Left colon (tissue), 2 donors: ENCODE measurements at places on chromosomes 12 and 14.

- DNase-seq: no peak
Observed at GRCh38 chr12:63155375-63155774, 4.4 kb upstream of the AVPR1A start.

DNA sequence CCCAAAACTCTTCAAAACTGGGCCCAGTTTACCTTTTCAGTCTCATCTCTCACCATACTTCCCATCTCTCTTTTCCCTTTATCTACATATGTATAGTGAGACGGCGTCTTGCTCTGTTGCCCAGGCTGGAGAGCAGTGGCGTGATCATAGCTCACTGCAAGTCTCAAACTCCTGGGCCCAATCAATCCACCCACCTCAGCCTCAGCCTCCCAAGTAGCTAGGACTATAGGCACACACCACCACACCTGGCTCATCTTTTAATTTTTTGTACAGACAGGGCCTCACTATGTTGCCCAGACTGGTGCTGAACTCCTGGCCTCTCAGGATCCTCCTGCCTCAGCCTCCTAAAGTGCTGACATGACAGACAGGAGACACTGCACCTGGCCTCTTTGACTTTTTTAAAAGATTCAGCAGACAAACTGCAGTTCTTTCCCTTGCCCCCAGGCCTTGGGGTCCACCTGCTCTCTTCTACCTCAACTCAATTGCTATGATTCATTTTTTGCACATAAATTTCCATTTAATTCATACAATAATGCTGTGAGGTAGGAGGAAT is 33.6 kb downstream of the TFCP2 start:
- no peak for DNase-seq

- DNase-seq: peak; percentile 90
Observed at GRCh38 chr12:751192-751998, 984 bp upstream of the WNK1 start.

- DNase-seq: peak; percentile 43
Observed at GRCh38 chr12:12266389-12266872, 413 bp downstream of the LRP6 start.

DNA sequence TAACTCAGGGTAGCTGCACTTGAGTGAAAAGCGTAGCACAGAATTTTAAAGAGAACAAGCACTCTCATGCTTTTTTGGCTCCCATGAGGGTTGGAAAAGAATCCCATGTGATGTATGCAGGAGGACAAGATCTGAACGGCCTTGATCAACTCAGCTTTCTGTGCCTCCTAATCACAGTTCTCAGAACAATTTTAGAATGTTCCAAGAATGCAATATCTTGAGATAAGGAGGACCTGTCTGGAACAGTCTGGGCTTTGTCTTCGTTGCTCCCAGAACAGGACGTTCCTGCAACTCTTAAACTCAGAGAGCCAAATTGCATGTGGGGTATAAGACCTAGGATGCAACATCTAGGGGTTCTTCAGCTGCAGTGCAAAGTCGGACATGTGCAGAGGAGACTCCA is 582.7 kb downstream of the RERGL start:
- DNase-seq: no peak

- no peak for DNase-seq
Observed at GRCh38 chr12:104438134-104438533, 18.6 kb upstream of the CHST11 start.

DNA sequence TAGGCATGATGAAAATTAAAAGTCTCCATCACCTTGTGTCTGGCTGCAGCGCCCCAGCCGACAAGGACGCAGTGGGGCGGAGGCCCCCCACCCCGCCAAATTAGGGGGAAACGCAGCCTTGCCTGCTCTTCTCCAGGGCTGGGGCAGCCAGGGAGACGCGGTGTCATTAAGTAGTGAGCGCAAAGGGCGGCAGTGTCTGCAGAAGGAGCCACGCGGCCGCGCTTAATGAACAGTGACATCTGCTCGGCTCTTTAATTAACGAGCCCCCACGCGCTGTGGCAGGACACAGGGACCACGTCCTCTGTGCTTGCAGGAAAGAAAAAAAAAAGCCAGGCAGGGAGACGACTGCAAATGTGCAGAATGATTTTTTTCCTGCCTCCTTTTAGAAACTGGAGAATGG is 93.4 kb upstream of the NCOR2 start:
- no peak for DNase-seq

GRCh38 chr14:47300796-47301195 is 374.6 kb downstream of the MDGA2 start:
- no peak for DNase-seq

DNA sequence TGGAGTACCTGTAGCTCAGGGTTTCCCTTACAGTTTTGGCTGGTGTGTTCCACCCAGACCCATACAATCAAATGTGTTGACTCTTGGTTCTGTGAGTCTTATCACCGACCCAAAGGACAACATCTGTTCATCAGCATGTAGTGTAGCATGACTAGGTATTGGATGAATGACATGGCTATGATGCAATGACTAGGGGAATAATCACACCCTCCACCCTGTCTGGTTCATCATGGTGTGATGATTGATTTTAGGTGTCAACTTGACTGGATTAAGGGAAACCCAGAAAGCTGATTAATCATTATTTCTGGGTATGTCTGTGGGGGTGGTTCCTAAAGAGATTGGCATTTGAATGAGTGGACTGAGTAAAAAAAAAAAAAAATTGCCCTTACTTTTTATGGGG is 311.3 kb downstream of the DPF3 start:
- DNase-seq: no peak

DNA sequence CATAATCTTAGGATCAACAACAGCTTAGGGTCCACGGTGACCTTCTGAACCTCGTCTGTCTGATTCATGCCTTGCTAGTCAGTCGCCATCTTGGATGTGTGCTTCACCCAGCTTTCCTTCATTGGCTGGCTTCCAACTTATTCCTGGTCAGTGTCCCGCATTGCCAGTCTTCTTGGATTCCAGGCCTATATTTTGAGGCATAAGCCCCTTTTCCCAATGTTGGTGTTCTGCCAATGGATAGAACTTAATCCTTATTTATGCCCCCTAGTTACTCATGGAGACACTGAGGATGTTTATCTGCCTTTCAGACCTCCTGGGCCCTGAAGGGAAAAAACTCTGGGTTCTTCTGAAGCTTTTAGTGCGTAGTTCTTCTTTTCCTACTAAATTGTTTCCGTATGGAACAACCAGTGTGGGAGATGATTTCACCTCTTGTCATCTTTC is 5.8 kb downstream of the JDP2 start:
- DNase-seq: no peak

- DNase-seq: no peak
Observed at GRCh38 chr14:34012978-34013720, 62.3 kb upstream of the EGLN3 start.

DNA sequence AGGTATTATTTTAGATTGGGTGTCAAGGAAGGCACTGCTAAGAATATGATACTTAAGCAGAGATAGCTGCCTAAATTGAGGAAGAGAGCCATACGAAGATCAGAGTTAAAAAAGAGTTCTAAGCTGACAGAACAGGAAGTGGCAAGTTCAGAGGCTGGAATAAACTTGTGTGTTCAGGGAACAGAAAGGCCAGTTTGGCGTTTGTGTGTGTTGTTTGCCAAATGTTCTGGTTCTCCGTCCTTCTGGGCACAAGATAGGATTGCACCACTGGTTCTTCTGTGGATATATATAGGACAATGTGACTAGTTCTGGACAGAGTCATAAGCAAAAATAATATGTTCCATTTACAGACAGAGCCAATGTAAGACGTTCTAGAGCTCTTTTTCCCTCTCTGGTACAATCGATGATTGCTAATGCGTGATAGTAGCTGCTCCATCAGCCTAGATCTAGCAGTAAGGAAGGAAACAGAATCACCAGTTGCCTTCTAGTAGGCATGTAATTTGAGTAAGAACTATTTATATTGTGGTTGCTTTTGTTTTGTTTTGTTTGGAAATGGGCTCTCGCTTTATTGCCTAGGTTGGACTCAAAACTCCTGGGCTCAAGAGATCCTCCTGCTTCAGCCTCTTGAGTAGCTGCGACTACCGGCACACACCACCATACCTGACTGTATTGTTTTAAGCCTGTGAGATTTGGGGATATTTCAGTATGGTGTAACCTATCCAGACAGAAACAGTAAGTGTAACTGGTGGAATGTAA is 7.4 kb downstream of the BBS10 start:
- no peak for DNase-seq

GRCh38 chr14:25042362-25043299 is 7.3 kb downstream of the STXBP6 start:
- DNase-seq: peak; percentile 59

GRCh38 chr14:100410056-100410565 is 87.0 kb downstream of the SLC25A47 start:
- DNase-seq: no peak

DNA sequence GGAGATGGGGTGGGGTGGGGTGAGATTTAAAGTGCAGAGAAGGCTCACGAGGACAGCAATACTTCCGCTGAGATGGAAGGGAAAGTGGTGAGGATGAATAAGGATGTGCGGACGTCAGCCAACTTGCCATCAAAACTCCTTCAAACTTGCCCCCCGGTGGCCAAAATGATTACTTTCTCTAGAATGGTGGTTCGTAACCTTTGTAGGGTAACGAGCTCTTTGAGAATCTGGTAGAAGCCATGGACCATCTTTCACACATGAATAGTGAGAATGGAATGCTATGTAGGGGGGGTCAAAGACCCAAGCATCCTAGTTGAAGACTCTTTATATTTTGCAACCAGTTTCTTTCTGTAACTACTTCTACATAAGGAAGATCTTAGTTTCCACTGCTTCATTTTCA is 245.9 kb upstream of the DDHD1 start:
- no peak for DNase-seq

GRCh38 chr12:105352940-105353635 is 22.6 kb downstream of the C12orf75 start:
- no peak for DNase-seq

- no peak for DNase-seq
Observed at GRCh38 chr12:69608114-69608513, 2.6 kb downstream of the LRRC10 start.

DNA sequence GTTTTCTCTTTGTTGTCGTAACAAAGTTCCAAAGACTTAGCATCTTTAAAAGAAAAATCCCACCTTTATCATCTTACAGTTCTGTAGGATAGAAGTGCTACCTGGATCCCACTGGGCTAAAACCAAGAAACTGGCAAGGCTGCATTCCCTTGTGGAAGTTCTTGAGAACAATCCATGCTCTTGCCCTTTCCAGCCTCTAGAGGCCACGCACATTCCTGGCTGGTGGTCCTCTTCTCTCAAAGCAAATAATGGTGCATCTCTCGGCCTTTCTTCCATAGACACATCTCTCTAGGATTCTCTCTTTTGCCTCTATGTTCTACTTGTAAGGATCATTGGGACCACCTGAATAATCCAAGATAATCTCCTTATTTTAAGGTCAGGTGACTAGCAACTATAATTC is 8.2 kb upstream of the PAWR start:
- DNase-seq: no peak

DNA sequence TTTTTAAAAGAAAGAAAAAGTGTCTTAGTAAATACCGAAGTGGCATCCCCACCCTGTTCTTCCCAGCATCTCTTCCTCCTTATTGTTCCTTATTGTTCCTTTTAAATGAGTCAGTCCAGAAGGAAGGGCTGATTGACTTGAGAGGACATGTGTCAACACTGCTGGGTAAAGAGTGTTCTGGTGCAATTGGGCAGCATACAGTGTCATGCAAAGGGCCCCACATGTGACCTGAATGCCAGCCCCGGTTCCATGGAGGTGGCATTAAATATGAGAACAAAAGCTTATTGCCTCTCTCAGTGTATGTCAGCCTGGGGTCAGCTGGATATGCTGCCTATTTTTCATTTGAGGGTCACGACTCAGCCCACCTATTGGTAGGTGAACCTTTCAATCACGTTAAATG is 58.9 kb upstream of the RIC8B start:
- no peak for DNase-seq

DNA sequence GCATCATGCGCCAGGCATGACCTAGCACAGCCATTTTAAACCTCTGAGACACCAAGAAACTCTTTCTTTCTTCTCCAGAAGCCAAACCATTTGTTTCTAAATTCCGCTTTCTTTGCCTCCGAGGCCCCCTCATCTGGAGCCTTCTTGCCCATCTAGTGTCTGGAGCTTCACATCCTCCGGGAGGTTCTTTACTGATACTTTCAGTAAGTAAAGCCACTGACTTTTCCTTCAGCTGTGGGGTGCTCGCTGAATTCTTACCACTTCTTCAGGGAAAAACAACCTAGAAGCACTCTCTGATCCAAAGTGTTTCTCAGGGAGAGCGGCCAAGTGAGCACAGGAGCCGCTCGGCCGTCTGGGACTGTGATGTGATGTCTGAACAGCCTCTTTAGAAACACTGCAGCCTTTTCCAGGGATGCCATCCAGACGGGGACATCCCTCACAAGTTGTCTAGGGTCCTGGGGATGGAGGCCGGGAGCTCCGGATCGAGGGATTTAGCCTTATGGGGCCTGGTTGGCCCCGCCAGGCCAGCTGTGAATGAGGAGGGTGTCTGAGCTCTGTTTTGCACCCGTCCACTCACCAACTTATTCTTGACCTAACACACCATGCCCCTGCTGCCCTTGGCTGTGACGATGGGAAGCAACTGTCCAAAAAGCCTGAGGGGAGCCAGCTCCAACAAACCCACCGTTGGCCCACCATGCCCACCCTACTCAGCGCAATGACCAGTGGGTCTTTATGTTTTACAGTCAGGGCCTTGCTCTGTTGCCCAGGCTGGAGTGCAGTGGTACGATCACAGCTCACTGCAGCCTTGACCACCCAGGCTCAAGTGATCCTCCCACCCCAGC is 160.6 kb downstream of the ZFP36L1 start:
- DNase-seq: no peak

DNA sequence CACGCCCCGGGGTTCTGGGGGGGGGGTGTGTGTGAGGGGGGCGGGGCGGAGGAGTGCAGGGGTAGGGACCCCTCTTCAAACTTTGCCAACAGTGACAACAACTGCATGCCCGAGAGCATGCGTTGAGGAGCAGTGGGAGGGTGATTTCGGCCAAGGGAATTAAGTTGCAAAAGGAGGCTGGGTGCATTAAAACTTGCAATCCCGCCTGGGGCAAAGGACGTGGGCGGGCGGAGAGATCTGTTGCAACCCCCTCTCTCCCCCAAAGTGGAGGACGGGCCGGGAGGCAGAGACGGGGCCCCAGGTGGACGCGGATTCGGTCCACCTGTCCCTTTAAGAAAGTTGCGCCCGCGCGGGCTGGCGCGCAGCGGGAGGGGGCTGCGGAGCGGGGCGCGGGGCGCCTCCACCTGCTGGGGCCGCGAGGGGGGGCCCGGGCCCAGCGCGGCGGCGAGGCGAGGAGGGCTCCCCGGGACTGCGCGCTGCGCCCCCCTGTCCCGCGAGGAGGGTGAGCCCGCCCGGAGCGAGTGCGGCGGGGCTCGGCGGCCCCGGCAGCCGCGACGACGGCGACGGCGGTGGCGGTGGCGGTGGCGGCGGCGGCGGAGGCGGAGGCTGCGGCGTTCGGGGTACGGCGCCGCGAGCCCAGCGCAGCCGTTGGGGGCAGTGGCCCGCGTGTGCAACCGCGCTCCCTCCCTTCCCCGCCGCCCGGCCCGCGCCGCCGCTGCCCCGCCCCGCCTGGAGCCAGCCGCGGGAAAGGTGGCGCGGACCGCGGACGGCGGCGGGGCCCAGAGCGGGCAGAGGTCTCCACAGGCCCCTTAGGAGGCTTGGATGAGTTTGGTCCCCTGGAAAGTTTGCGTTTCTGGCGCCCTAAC is 530 bp upstream of the FOXN4 start:
- DNase-seq: peak; percentile 8
